CD8-positive, alpha-beta T cell (primary cell): ENCODE measurements at places on chromosomes 5 and 9.
A peak's percentile ranks its signal among the peaks of the same experiment; 100 is the strongest.

GRCh38 chr9:77752554-77752953 is 104.4 kb upstream of the GNA14 start:
- DNase-seq: no peak

- no peak for DNase-seq
Observed at GRCh38 chr5:3139499-3139931, 388.0 kb upstream of the IRX2 start.

- DNase-seq: no peak
Observed at GRCh38 chr9:94864196-94864595, 137.7 kb downstream of the AOPEP start.

DNA sequence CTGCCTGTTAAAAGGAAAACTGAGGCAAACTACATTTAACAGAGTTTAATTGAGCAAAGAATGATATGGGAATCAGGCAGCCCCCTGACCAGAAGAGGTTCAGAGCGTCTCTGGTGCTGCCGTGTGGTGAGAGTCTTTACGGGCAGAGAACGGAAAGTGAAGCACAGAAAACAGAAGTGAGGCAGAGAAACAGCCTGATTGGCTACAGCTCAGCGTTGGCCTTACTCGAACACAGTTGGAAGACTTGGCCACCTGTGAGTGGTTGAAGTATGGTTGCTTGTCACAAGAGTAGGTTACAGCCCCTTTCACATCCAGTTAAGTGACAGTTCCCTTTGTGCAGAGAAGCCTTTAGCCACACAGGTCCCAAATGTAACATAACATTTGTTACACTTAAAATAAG is 16.9 kb upstream of the FBP1 start:
- DNase-seq: peak; percentile 14

DNA sequence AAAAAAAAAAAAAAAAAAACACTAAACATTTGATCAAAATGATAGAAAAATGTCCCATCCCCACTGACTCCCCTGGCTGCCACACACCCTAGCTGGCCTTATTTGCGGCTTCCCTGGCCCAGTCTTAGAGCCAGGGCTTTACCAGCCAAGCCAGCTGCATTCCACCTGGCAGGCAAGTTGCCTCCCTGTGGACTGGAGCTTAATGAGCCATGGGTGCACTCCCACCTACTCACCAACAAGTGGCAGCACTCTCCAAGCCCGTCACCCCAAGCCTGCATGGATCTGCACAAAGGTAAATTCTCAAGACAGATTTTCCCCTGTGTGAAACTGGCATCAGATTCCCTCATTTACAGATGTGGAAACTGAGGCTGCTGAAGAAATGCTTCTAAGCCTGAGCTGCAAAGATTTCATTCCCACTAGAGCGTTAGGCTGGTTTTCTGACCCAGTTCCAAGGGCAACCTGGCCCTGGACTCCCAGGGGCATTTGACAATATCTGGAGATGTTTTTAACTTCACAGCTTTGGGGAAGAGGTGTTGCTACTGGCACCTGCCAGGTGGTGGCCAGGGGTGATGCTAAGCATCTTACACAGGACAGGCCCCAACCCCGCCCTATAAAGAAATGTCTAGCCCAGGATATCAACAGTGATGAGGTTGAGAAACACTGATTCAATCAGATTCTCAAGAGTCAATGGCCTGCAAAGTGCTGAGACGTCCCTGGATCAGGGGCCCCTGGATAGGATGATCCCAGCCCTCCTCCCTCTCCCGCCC is 21.9 kb upstream of the VDAC1 start:
- DNase-seq: no peak

DNA sequence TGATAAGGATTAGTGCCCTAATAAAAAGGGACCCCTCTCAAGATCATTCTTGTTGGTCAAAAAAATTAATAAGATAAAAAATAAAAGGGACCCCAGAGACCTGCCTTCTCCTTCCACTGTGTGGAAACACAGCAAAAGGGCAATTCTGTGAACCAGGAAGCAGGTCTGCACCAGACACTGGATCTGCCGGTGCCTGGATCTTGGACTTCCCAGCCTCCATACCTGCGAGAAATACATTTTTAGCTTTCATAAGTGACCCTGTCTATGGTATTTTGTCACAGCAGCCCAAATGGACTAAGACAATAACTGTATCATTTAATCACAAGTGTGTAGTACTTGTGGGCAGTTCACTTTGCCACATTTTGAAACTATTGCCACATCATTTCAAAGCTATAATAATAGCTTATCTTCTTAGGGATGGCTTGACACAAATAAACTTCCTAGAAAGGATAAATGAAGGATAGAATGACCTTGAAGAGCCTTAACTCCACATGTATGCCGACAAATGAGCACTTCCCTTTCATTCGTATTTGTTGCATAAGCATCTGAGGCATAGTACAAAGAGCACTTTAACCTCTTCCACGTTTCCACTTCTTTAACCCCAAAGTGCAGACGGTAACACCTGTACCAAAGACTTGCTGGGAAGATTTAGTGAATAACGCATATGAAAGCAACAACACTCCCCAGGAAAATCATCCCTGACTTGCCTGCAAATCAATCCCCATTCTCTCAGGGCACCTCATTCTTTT is 336.5 kb downstream of the RFX3 start:
- no peak for DNase-seq

- DNase-seq: no peak
Observed at GRCh38 chr5:158340608-158341007, 481.7 kb upstream of the CLINT1 start.

DNA sequence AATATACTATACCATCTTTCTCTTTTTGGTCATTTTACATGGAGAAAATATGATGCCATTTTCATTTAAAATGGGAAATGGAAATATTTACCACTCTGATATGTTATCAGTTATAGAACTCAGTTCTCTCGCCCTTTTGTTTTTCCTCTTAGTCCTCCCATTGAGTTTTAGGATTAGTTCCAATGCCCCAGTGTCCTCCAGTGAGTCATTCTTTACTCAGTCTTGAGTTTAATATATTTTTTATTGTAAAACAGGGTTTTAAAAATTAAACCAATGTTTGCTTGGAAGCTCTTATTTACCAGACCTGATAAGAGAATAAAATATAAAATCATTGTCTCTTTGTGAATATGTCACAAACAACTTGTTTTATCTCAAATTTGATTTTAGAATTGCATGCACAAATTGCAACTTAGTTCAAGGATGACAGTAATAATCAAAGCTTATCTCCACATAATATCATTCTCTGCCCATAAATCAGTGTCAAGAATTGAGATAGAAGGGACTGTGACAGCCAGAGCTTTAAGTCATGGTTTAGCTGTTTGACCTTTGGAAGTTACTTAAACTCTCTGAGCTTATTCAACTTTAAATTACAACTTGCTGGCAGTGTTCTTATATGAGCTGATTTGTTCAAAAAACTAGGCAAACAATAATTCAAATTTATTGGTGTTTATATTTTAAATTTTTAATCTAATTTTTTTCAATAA is 166.4 kb downstream of the PAM start:
- DNase-seq: no peak

GRCh38 chr5:50328193-50328729 is 112.8 kb downstream of the EMB start:
- DNase-seq: no peak

DNA sequence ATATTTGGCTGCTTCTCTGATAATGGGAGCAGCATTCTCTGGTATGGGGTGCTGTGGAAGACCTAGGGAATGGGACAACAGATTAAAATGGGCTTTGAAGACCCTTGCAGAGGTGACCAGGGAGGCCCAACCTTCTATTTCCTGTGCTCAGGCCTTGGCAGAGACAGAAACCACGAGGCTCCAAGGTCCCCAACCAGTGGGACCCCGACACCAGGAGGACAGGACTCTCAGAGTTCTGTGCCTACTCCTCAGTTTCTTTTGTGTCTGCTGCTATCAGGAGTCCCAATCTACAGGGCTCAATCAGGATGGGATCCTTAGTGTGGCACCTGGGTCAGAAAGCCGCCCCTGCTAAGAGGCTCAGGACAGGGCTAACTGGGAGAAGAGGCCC is 29.3 kb downstream of the CSF2 start:
- no peak for DNase-seq

DNA sequence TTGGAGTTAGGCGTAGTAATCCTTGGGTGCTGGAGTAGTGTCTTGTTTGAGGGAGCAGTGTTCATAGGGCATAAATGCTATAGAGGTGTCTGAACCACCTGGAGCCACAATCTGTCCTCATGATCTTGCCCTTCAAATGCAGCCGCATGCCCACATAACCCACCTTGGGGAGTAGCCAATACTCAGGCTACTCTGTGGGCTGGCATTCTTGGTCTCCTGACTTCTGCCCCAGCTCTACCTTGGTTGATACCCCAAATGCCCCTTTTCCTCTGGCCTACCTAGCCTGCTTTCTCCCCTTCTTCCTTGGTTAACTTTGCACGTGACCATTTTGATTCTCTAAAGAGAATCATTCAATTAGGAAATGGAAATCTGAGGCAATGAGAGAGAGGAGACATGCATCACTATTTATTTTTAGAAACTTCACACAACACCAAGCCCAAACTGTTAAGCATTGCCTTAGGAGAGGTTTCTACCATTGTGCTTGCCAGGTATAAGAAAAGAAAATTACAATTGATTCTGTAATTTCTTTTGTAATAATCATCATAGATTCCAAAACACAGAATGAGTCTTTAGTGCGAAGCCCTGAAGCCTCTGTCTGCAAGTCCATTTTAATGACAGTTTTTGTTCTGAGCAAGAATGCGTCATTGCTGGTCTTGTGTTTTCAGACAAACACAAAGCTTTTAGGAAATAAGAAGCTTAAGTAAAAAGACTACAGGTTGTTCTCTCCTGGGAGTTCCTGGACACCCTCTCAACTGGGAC is 135.2 kb downstream of the C9orf152 start:
- DNase-seq: no peak

GRCh38 chr5:65072850-65073249 is 304.1 kb downstream of the CWC27 start:
- no peak for DNase-seq

DNA sequence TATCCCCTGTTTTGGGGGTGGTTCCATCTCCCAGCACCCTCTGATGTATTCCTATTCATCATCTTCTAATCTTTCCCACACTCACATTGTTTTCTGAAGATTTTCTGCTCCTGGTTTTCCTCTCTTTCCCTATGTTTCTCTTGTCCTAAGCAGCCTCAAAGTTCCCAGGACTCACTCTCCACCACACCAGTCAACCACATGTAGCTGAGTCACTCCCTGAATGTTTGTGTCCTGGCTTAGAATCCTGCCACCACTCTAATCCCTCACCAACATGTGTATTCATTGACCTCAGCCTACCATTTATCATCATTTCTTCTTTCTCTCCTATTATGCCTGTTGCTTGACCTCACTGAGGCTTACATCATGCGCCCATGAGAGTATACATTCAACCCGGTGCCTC is 282.4 kb upstream of the ADAMTS16 start:
- no peak for DNase-seq

DNA sequence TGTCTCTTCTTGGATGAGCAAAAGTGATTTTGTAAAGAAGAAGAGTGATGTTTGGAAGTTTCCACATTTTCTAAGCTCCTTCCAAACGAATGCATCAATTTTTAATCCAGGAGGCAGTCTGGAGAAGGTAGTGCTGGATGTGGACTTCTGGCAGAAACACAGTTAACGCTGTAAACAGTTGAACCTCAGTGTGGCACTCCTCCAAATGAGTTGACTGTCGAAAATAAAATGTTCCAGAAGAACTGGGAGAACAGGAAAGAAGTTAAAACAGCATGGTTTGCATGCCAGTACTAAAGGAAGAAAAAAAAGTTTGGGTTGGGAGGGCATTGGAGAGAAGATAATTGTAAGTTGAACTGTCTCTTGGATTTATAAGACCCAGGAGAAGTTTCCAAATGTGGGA is 6.5 kb downstream of the ZNF462 start:
- no peak for DNase-seq

DNA sequence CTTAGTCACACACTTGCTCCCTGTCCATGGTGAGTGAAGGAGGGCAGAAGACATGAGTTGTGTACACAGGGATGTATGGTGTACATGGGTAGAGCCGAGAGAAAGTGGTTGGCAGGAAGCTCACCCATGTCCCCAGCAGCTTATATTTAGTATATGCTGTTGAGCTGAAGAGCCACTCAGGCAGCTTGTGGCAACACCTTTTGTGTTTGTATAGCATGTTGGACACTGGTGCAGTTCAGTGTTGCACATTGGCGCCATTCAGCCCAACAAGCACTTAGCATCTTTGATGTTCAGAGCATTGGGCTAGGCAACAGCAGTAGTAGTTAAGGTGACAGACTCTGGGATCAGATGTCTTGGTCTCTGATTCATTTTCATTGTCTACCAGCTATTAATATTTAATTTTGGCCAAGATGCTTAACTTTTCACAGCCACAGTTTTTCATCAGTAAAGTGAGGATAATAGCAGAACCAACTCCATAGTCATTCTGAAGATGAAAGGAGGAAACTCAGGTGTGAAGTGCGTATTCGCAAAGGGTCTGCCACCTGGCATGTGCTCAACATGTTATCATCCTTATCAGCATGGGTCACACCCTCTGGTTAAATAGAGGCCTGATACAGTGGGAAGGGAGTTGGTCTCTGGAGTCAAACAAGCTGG is 184.8 kb downstream of the NR3C1 start:
- no peak for DNase-seq

GRCh38 chr5:119016125-119016774 is 27.9 kb upstream of the DTWD2 start:
- no peak for DNase-seq

GRCh38 chr9:68974901-68975300 is 39.0 kb downstream of the PRKACG start:
- DNase-seq: no peak
